ENCODE measurements at places on chromosomes 7 and 10. TPM values are rescaled to one million over a fixed set of nuclear protein-coding genes. Genes with fewer than 3 reads are reported as not detected.

GRCh38 chr10:69332278-69333010 lies 54.1 kb downstream of the HK1 start:
- no peak overlapping the region for H3K4me3 ChIP-seq
- no peak for DNase-seq
- no peak overlapping the region for H3K27ac ChIP-seq
- H3K36me3 ChIP-seq: peaks cover 5% of the 10 kb centered on the region
- H3K4me1 ChIP-seq: peaks cover 23% of the 10 kb centered on the region
- H3K27me3 ChIP-seq: no peaks in the 10 kb centered on the region

DNA sequence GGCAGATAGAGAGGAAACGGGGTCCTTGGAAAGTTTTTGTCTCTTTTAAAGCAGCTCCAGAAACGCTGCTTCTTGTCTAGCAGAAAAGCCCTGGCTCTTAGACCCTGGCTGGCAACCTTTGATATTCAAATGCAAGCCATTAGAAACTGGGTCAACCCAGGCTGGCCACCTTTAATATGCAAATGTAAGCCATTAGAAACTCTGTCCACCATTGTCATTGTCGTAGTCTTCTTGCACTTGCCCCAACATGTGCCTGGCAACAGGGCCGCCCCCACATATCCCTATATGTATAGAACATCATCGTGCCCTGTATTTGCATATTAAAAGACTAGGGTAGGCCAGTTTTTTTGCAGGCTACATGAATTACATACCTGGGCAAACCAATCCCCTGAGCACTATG lies 621.3 kb upstream of the DPP6 start:
- H3K36me3 ChIP-seq: no peaks in the 10 kb centered on the region
- H3K4me3 ChIP-seq: no peak overlapping the region
- H3K27me3 ChIP-seq: no peaks in the 10 kb centered on the region
- no peak for DNase-seq
- H3K4me1 ChIP-seq: no peaks in the 10 kb centered on the region

- H3K27me3 ChIP-seq: peaks cover 4% of the 10 kb centered on the region
- H3K4me3 ChIP-seq: no peak overlapping the region
- DNase-seq: no peak
These were observed 146.2 kb downstream of the PTPN20 start for GRCh38 chr10:47057471-47057870.

GRCh38 chr10:34094961-34095360 lies 720.1 kb downstream of the PARD3 start:
- no peaks in the 10 kb centered on the region for H3K27me3 ChIP-seq
- no peaks in the 10 kb centered on the region for H3K4me1 ChIP-seq
- H3K36me3 ChIP-seq: no peaks in the 10 kb centered on the region
- H3K4me3 ChIP-seq: no peak overlapping the region
- DNase-seq: no peak

DNA sequence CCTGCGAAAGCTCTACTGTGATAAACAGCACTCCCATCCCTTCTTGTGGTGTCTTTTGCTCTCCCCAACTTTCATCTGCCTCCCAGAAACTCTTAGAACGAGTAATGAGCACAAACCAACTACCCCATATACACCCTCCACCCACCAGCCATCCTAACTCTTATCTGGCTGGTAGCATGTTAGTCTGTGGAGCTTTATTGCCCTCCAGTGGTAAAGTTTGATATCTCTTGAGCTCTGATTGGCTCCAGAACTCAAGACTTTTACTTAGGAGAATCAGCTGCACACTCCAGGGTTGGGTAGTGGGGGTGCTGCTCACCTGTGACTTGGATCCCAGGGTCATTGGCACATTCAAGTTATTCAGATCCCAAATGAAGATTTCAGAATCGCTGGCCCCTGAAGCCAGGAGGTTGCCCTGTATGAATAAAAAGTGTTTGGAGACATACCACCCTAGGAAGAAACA lies 10.9 kb downstream of the SEC31B start:
- no peak for DNase-seq
- no peaks in the 10 kb centered on the region for H3K27me3 ChIP-seq
- H3K4me1 ChIP-seq: peaks cover 8% of the 10 kb centered on the region

ITGB8 gene
- 3.2 TPM for total RNA-seq

SLC26A5 gene
- total RNA-seq: not detected

HOXA9 gene
- total RNA-seq: not detected
